ENCODE measurements at places on chromosomes 6 and 20.

DNA sequence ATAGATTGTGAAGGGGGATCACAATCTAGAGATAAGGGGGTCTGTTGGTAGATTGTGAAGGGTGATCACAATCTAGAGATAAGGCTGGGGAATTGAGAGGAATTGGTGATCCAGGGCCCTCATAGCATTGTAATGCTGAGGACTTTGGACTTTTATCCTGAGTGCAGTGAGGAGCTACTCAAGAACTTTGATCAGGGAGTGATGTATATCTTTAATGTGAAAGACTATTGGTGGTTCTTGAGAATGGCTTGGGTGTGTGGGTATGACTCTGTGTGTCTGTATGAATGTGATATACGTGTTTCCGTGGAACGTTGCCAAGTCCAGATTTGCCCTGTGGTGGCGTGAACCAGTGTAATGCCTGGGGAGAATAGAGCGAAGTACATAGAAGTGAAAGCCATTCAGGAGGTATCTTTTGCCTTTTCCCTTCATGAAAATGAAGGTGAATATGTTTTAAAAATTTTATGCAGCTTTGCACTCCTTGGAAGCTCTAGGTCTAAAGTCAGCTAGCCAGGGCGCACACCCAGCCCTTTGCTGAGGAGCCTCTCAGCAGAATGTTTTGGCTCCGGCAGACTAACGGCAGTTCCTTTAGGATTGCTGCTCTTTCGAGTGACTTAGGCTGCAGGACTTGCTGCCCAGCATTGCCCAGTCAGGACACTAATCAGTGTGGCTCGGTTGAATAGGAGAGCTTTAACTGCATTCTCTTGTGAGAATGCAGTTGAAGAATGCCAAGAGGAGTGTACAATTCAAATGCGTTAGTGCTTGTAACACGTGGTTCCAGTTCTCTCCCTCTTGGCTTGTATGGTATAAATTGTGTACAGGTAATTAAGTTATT lies 3.5 kb downstream of the ZFAND3 start:
- DNase-seq, result no peak

- DNase-seq, result no peak
Measured at GRCh38 chr6:151670116-151670515, 137.4 kb upstream of the ESR1 start.

DNA sequence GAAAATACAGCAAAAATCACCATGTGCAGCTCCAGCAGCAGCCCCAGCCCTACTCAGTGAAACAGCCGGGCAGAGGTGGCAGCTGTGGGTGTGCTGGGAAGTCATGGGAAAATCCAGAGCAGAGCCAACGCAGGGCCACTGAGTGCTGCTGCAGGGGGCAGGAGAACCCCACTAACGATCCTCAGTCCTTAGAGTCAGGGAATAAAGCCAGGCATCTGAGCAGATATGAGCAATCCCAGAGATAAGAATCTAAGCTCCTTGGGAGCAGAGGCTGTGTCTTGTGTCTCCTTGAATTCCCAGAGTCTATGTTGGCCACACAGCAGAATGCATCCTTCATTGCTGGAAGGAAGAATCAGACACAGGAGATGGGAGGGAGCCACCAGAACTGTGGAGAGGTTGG lies 493.1 kb upstream of the MAP3K7 start:
- no peak for DNase-seq

- peak; percentile 25 for DNase-seq
Measured at GRCh38 chr20:10674684-10675449, 1.1 kb upstream of the JAG1 start.

DNA sequence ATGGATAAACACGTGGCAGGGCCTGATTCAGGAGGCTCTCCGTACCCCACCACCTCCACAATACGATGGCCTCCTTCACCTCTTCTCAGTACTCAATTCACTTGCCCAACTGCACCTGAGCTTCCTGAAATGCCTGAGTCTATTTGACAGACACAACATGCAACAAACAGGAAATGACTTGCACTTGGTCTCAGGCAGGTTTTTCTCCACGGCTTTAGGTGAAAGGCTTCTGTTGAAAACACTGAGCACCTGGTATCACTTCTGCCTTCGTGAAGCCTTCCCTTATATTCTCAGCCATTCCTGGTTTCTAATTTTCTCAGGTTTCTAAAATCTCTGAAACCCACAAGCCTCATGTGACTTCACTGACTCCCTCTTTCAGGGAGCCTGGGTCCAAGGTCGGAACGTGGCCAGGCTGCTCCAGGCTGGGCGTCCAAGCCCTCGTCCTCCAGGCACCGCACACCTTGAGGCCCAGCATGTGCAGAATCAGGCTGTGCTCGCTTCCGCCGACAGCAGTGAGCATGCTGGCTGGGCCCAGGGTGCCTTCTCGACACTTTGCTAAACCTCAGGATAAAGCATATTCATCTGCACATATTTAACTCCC lies 34.7 kb downstream of the TAF4 start:
- DNase-seq, result peak; percentile 73

GRCh38 chr6:116012471-116012949 lies 48.2 kb downstream of the FRK start:
- no peak for DNase-seq

- no peak for DNase-seq
Measured at GRCh38 chr6:143215363-143215762, 154.7 kb downstream of the AIG1 start.

GRCh38 chr6:72367439-72367838 lies 254.4 kb upstream of the KCNQ5 start:
- DNase-seq, result no peak

Data from GM12864 (cell line).